WTC11 (cell line): ENCODE measurements at places on chromosomes 2 and 18. TPM values are rescaled to one million over a fixed set of nuclear protein-coding genes. Genes with fewer than 3 reads are reported as not detected.
A peak's percentile ranks its signal among the peaks of the same experiment; 100 is the strongest.

APOB gene
- total RNA-seq: 1.4 to 1.6 TPM (median 1.5 TPM) in 3 replicates

VIL1 gene
- 2.9 to 3.8 TPM (median 3.0 TPM) in 3 replicates for total RNA-seq

DNA sequence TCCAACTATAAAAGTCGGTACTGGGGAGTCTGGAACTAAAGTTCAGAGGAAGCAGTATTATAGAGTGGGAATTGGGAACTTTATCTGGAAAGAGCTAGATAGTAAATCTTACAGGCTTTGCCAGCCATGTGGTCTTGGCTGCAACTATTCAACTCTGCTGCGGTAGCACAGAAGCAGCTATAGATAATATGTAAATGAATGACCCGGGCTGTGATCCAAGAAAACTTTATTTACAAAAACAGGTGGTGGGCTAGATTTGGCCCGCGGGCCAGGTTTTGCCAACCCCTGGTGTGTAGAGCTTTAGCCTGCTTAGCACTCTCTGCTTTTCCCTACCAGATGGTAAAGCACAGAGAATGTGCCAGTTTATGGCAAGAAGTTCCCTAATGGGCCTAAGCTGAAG, 70.8 kb downstream of the TNP1 start:
- H3K27me3 ChIP-seq: no peaks in the 10 kb centered on the region
- no peak overlapping the region for H3K27ac ChIP-seq
- no peak overlapping the region for H3K4me3 ChIP-seq
- peaks cover 35% of the 10 kb centered on the region for H3K4me1 ChIP-seq
- no peak for DNase-seq

DNA sequence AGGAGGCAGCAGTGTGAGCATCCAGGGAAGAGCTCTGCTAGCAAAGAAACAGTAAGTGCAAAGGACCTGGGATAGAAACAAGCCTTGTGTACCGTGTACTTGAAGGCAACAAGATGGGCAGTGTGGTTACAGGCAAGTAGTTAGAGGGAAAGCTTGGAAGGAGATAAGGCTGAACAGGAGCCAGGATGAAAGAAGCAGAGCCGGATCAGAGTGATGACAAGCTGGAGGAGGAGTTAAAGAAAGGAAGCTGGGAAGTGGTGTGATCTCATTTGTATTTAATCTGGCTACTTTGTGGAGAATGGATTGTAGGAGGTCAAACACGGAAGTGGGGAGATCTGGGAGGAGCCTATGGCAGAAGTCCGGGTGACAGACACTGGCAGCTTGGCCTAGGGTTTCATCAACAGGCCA, 44.7 kb upstream of the VPS54 start:
- H3K36me3 ChIP-seq: no peaks in the 10 kb centered on the region
- peak overlapping the region; percentile 46; the same call in 1 of the 2 replicates for H3K27ac ChIP-seq
- no peak overlapping the region for H3K4me3 ChIP-seq
- peaks cover 45% of the 10 kb centered on the region for H3K4me1 ChIP-seq

DNA sequence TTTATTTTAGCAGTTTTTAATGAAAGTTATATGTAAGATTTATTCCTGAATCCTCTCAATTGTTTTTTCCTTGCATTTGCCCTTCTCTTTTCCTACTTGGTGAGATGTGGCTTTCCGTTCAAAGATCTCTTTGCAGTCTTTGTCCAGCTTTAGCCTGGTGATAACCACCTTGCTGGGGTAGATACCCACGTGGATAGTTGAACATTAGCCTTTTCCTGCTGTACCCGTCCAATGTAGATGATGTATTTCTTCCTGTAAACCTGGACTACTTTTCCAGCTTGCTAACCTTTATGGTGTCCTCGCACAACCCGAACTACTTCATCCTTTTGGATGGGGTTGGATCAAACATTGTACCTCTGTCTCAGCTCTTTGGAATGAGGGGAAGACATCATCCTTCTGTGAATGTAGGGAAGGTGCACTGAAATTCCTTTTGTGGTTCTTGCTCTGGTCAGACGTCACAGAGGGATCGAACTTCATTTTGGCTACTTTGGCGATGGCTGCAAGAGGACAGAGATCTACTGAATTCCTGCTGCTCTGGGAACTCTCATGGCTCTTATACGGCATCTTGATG, 293.2 kb upstream of the EPAS1 start:
- DNase-seq: no peak
- H3K36me3 ChIP-seq: peaks cover 4% of the 10 kb centered on the region; the same call in 1 of the 2 replicates
- no peak overlapping the region for H3K27ac ChIP-seq

CFC1 gene
- not detected in 3 replicates for total RNA-seq

B4GALT6 gene
- 50.6 to 56.6 TPM (median 50.8 TPM) in 3 replicates for total RNA-seq

GREB1 gene
- total RNA-seq: 31.9 to 35.7 TPM (median 34.4 TPM) in 3 replicates

GRCh38 chr2:200311139-200311538, 4.6 kb downstream of the SPATS2L start:
- DNase-seq: no peak
- H3K4me1 ChIP-seq: peaks cover 76% of the 10 kb centered on the region
- H3K27ac ChIP-seq: no peak overlapping the region

M1AP gene
- 5.9 to 9.2 TPM (median 8.5 TPM) in 3 replicates for total RNA-seq

GRCh38 chr2:231987124-231987727, 25.7 kb downstream of the DIS3L2 start:
- no peak overlapping the region for H3K4me3 ChIP-seq
- H3K36me3 ChIP-seq: no peaks in the 10 kb centered on the region
- no peak for DNase-seq
- H3K27me3 ChIP-seq: no peaks in the 10 kb centered on the region
- peak overlapping the region; percentile 55 for H3K27ac ChIP-seq

IL1R2 gene
- 0.22 TPM in 1 of 3 replicates, not detected in the others for total RNA-seq

DNA sequence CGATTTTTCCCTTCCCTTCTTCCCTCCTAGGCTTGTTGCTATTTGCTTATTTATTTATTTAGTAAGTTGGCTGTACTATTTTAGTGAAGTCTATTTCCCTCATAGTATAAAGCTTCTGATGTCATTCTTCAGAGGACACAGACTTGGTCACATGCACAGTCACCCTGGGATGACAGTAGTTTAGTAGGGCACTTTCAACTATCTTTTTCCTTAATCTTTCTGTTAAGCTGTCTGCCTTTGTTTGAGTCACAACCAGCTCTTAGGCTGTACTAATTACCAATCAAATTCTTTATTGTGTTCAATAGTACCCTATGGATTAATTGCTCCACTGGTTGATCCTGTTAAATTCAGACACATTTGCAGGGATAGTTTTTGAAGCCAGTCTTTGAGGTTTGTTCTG, 26.9 kb upstream of the RAB31 start:
- DNase-seq: no peak
- peaks cover 10% of the 10 kb centered on the region for H3K4me1 ChIP-seq
- no peak overlapping the region for H3K27ac ChIP-seq
- H3K27me3 ChIP-seq: no peaks in the 10 kb centered on the region
- H3K36me3 ChIP-seq: no peaks in the 10 kb centered on the region

ANKRD44 gene
- total RNA-seq: 0.68 to 0.85 TPM (median 0.71 TPM) in 3 replicates

MLPH gene
- total RNA-seq: 7.7 to 10.3 TPM (median 9.7 TPM) in 3 replicates

- H3K27ac ChIP-seq: no peak overlapping the region
- peaks cover 23% of the 10 kb centered on the region for H3K4me1 ChIP-seq
- no peaks in the 10 kb centered on the region for H3K36me3 ChIP-seq
- peaks cover 33% of the 10 kb centered on the region for H3K27me3 ChIP-seq
These were observed 5.0 kb downstream of the EMILIN2 start for GRCh38 chr18:2851771-2852170.

ST6GAL2 gene
- 7.5 to 11.0 TPM (median 8.6 TPM) in 3 replicates for total RNA-seq

DNA sequence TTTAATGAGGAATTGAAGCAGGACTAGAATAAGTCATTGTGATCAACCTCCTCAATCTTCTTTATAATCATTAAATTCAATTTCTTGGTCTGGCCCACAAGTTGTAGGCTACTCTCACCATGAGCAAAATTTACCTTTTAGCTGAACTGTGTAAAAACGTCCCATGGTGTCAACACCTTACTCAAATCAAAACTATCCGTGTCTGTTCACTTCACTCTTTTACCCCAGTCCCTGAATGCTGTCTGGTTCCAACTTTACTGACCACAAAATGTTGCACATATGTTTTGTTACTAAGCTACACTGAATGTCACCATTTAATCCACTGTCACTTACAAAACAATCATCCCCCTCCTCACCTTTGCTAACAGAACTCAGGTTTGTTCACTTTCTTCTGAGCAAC, 951.6 kb upstream of the SLC39A10 start:
- H3K4me3 ChIP-seq: no peak overlapping the region
- no peaks in the 10 kb centered on the region for H3K27me3 ChIP-seq

- H3K4me1 ChIP-seq: peaks cover 35% of the 10 kb centered on the region
- no peaks in the 10 kb centered on the region for H3K36me3 ChIP-seq
- no peak overlapping the region for H3K4me3 ChIP-seq
- H3K27me3 ChIP-seq: 0 out of 2 replicates have a peak, but pooled peaks cover 3% of the 10 kb centered on the region
- H3K27ac ChIP-seq: no peak overlapping the region
These were observed 710.0 kb upstream of the ID2 start for GRCh38 chr2:7971841-7972240.

GRCh38 chr2:20352230-20352578, 1.6 kb upstream of the PUM2 start:
- H3K4me1 ChIP-seq: peaks cover 26% of the 10 kb centered on the region
- DNase-seq: no peak
- peaks cover 4% of the 10 kb centered on the region; the same call in 1 of the 2 replicates for H3K36me3 ChIP-seq
- H3K27ac ChIP-seq: no peak overlapping the region

DNA sequence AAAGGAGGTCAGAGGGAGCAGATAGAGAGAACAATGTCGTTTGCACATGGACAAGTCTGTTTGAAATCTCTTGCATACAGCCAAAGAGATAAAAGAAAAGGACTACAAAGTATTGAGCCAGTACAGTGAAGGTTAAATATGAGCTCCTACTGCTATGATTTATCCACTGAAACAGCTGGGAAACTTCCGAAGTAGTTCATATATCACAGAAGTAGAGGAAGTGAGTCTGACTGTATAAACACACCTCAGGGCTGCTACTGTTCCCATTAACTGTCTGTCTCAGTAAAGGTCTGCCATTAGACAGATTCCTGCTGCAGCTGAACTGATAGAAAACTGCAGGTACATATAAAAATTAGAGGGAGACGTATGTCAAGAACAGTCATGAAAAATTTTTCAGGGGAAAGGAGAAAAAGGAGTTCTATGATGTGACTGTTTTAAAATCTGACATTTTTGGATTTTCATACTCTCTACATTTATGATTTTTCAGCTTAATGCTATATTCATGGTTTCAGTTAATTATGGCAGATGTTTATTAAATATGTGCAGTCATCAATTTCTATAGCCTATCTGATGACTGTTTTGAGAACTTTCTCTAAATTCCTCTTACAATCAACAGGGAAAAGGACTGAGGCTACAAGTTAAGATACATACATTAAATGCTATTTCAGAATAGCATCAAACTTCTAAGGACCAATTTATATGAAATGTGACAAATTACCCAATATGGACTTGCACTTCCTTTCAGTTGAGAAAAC, 364.7 kb downstream of the ERBB4 start:
- no peak for DNase-seq
- H3K36me3 ChIP-seq: peaks cover 21% of the 10 kb centered on the region
- no peak overlapping the region for H3K27ac ChIP-seq

- peaks cover 3% of the 10 kb centered on the region; the same call in 1 of the 2 replicates for H3K36me3 ChIP-seq
- H3K4me3 ChIP-seq: no peak overlapping the region
- H3K4me1 ChIP-seq: peaks cover 4% of the 10 kb centered on the region
- DNase-seq: no peak
- H3K27me3 ChIP-seq: peaks cover 23% of the 10 kb centered on the region
- no peak overlapping the region for H3K27ac ChIP-seq
These were observed 4.7 kb upstream of the RAB11FIP5 start for GRCh38 chr2:73117441-73117840.

DNA sequence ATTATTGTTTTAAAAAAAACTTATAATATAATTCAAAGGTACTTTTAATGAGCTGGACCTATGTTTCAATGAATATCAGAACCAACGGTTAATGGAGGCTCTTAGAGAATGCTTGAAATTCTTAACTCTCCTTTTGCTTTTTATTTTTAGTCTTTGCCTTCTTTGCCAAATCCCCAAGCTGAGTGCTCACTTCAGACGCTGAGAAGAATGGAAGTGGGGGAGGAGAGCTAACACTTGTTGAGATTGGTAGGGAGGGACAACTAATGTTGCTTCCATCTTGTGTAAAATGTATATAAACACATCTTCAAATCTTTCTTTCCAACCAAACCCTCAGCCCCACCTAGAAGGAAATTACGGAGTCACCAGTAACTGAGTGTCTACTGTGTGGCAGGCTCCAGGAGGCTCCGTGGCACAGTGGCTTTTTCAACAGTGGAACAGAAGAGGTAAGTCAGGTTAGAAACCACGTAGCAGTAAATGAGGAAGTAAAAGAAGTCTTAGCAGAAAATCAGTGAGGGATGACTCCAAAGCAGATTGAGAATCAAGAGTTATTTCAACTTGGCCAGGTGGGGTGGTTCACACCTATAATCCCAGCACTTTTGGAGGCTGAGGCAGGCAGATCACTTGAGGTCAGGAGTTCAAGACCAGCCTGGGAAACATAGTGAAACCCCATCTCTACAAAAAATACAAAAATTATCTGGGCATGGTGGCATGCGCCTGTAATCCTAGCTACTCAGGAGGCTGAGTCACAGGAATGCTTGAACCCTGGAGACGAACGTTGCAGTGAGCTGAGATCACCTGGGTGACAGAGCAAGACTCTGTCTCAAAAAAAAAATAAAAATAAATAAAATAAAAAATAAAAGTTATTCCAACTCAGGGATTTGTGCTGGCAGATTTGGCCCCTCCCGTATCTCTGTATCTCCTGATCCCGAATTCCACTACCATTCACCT, 45.0 kb upstream of the CREB1 start:
- H3K4me3 ChIP-seq: no peak overlapping the region
- no peaks in the 10 kb centered on the region for H3K36me3 ChIP-seq
- H3K4me1 ChIP-seq: peaks cover 9% of the 10 kb centered on the region
- no peak for DNase-seq

GRCh38 chr2:234399451-234400246, 97.2 kb downstream of the ARL4C start:
- no peak overlapping the region for H3K27ac ChIP-seq
- no peak overlapping the region for H3K4me3 ChIP-seq
- H3K36me3 ChIP-seq: no peaks in the 10 kb centered on the region
- no peaks in the 10 kb centered on the region for H3K4me1 ChIP-seq
- no peak for DNase-seq

DNA sequence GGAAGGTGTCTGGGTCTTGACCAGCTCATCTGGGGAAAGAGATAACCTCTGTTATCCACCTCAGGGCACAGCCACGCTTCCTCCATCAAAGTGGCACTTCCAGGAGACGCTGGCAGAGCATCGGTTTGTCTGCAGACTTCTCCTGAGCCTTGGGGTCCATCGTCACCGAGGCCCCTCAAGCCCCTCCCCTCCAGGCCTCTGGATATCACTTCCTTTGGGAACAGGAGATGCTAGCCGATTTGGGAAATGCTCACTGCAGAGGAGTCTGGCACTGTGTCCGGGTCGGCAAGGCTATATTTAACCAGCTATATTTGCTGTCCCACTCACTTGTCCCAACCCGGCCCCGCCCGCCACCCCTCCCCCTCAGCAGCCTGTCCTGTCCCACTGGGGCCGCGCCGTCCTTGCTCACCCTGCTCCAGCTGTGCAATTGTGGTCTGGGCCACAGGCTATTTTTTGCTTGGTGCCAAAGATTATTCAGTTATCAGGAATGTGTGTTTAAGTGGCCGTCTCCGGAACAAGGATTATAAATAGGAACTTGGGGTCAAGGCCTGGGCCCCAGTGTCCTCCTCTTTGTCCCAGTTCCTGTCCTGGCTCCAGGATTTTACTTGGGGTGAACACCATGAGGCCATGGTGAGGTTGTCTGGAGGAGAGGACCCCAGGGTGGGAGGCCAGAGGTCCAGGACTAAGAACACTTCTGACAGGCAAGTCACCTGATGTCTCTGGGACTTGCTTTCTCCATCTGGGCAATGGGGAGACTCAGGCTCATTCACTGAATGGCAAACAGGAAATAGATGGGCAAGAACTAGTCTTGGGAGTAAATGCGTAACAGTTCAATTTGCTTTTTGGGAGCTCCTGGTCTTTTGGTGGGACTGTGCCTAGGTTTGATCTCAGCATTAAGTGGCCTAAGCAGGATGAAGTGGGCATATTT, 263.6 kb downstream of the DYSF start:
- H3K27me3 ChIP-seq: no peaks in the 10 kb centered on the region
- H3K36me3 ChIP-seq: no peaks in the 10 kb centered on the region

COL3A1 gene
- 0.61 to 2.1 TPM (median 0.76 TPM) in 3 replicates for total RNA-seq
